CD4-positive, alpha-beta T cell treated with Interleukin-10 for 1 hour (primary cell): ENCODE measurements at places on chromosomes 5 and 9.

- DNase-seq, result no peak
Observed at GRCh38 chr5:20224966-20225365, 237.0 kb upstream of the CDH18 start.

DNA sequence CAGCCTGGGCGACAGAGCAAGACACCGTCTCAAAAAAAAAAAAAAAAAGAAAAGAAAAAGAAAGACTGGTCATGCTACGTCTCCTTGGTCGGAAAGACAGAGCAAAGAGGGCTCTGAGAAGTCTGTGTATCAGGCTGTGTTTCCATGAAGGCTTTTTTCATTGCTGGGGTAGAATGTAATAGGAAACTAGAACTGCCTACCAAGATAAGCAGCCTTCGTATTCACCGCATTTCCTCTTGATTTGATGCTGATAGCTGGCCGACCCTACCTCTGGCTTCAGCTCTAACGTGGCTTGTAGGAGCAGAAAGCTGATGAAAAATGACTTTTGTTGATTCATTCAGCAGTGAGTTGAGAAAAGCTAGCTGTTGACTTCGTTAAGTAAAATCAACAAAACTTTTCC is 17.4 kb downstream of the SLC1A3 start:
- DNase-seq, result no peak

DNA sequence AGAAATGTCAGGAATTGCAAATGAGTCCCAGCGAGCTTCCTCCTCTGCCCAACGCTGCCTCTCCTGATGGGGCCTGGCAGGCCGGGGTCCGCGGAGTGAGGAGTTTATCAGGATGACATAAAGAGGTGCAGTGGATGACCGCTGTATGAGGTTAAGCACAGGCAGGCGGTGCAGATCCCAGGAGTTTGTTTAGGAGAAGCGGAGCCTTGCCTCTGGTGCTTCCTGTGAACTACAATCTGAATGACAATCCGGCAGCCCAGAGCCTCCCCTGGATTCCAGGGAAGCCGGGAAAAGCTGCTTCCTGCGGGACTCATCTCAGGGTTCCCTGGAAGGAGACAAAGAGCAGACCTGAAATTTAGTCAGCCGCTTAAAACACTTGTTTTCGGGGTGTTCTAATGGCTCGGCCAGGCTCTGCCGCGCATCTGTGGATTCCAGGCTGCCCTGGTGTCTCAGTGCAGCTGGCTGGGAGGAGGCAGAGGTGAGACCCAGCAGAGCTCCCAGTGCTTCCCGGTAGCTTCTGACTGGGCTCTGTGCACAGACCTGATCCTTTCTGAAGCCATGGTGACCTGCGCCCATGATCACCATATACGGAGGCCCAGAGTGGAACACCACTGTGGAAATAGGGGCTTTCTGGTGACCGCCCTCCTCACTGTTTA is 69.8 kb upstream of the IRX4 start:
- DNase-seq, result no peak

DNA sequence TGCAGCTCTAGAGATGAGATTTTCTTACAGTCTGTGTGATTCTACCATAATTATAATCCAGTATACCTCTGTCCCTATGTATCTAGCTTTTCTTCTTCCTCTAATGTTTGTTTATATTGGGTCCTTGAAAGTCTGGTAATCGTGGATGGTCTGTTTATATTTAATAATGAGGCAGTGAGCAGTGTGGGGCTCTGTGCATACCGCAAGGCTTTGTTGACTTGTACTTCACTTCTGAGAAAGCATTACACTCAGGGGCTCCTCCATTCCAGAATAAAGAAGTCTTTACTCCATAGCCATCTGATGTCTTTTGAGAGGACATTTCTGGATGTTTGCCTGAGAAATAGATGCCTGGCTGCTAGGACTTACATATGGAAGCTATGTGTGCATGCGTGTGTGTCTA is 4.5 kb upstream of the MPDZ start:
- no peak for DNase-seq

DNA sequence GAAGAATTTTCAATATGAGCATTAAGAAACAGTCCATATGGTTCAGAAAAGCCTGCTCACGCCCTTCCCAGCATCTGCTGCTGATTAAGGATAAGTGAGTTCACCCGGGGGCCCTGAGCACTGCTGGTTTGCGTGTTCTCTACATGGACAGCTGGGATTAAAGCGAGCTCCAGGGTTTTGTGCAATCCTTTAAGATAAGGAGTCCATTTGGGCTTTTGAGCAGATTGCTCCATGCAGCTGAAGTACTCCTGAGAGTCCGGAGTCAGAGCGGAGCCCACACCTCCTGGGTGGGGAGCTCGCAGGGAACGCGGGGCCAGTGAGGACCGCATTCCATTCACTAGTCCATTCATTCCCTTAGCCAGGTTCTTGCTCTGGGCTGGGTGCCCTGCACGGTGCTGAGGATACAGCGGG is 149.3 kb upstream of the COL5A1 start:
- no peak for DNase-seq

- DNase-seq, result no peak
Observed at GRCh38 chr5:158780656-158781237, 319.0 kb downstream of the EBF1 start.

DNA sequence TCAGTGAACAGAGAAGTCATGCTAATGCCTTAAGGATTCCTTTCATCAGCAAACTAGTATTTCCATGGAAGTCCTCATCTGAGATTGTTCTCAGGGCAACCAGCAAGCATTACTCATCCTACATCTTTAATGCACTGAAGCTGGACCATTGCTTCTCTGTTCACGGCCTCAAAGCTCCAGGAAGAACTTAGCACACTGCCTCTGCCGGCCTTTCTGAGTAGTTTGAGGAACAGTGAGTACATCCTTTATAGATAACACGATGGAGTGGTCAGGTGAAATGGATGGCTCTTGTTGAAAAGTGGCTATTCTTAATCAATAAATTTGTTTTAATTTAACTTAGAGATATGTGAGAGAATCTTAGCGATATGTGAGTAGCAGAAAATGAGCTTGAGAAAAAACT is 35.8 kb downstream of the MEGF10 start:
- no peak for DNase-seq

DNA sequence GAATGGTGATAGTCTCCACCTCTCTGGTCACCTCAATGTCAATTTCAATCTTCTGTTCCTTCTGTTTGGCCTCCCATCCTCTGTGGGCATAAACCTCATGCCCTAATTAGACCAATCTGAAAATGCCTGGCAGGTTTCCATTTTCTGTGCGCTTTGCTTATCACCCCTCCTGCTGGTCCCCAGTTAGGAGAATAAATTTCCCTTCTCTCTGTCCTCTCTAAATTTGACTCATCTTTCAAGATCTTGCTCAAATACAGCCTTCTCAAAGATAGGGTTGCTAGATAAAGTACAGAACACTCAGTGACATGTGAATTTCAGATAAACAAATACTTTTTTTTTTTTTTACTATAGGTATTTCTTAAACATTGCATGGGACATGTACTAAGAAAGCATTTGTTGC is 69.4 kb upstream of the CD180 start:
- no peak for DNase-seq

DNA sequence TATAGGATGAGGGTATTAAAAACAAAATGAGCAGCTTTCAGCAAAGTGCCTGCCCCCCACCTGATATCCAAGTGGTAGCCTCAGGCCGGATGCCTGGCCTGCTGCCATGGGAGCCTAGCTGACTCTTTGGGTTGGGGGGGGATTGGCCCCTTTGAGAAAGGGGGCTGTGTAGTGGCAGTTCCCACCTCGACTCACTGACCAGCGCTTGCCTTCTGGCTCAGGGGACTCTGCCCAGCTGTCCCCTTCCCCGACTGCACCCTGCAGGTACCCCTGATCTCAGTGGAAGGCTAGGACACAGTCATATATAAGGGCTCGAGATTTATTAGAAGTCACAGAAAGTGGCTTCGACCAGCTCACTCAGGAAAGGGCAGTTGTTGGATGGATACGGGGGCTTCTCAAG is 1.5 kb upstream of the NEUROG1 start:
- DNase-seq, result no peak

- DNase-seq, result no peak
Observed at GRCh38 chr9:31612336-31613030, 772.0 kb upstream of the ACO1 start.

DNA sequence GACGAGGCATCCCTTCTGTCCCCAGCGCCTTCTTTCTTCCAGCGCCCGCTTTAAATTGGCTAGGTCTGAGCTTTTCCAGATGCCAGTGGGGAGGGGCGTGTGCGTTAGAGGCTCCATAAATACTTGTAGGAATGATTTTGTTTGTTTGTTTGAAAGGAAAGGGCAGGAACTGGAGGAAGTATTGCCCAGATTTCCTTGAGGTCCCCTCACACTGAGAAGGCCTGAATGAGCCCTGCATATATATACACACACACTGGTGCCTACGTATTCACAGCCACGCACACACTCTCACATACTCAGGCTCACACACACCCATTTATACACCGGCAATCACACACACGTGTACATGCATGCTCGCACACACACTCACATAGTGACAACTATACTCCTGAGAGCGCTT is 1.0 kb upstream of the SLIT3 start:
- no peak for DNase-seq

DNA sequence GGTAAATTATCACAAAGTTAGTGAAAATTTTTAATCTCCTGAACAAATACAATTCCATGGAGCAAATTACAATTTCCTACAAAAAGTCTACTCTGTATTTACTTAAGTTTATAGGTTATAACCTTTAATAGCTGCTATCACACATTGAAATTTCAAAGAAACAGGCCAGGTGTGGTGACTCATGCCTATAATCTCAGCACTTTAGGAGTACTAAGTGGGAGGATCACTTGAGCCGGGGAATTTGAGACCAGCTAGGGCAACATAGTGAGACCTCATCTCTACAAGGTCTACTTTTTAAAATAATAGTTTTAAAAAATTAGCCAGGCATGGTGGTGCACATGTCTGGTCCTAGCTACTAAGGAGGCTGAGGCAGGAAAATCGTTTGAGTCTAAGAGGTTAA is 50.3 kb downstream of the HINT1 start:
- no peak for DNase-seq

- no peak for DNase-seq
Observed at GRCh38 chr9:8408575-8409190, 609.1 kb upstream of the DMAC1 start.

DNA sequence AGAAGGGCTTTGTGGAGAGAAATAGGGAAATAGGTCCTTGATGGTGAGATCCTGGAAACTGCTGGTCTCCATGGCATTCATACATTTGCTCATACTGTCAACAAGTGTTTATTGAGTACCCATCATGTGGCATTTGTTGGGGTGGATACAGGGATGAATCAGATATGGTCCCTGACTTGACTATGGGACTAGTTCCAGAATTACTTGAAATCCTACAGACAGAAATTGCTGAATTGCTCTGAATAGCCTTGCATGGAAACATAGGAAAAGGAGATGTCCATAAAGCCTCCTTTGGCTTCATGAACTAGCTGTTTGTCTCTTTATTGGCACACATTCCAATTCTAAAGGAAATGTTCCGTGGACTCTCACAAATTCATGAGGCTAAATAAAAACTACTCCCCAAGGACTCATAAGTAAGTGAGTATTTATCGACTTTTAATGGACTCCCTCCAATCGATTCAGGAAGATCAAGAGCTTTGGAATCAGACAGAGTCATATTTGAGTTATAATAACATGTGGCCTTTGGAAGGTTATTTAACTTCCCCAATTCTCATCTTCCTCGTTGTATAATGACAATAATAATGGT is 122.4 kb upstream of the C6 start:
- DNase-seq, result no peak

- no peak for DNase-seq
Observed at GRCh38 chr5:135228222-135228621, 170.8 kb downstream of the MACROH2A1 start.

DNA sequence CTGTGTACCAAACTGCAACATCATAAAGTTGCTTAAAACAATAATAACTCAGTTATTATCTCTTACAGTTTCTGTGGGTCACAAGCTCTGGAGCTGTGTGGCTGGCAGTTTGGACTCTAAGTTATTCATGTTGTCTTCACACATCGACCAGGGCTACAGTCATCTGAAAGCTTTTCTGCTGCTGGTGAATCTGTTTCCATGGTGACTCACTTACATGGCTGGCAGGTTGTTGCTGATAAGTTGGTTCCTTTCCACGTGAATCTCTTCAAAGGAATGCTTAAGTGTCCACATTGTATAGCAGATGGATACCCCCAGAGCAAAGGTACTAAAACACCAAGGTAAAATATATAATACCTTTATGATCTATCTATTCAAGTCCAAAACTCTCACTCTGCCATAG is 44.8 kb upstream of the CYLC2 start:
- DNase-seq, result no peak

DNA sequence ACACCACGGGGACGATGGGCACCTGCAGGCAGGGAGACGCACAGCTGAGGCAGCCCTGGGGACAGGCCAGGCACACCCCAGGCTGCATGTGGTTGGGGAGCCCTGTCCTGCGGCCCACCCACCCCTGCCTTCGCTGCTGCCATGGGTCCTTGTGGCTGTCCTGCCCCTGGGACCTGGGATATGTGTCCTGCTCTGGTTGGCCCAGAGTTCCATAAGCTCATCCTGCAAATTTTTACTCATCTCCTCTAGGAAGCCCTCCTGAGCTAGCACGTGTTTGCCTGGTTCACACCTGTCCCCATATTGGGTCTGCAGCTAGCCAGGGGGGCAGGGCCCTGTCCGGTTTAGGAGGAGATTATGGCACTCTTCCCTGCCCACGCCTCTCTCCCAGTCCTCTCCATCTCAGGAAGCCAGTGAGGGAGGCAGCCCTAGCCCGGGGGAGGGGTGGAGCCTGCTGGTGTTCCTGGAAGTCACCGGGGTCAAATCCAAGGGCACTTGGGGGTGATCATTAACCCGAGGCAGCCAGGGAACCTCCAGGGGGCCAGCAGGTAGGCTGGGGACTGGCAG is 12.2 kb downstream of the EGFL7 start:
- DNase-seq, result no peak

DNA sequence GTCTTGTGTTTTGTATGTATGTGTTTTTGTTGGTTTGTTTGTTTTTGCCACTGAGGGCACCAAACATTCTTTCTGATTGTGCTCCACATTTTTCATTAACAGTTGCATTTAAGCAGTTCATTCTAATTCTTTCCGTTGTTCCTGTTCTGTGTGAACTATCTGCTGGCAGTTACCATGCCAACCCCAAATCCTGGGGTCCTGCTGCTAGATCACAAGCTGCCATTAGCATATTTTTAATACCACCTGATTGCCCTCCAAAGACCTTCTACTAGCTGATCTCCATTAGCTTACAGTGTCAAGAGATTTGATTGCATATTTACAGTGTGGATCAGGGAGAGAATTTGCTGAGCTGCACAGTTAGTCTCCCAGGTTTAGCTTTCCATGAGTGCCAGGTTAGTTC is 40.6 kb upstream of the STARD4 start:
- no peak for DNase-seq

- DNase-seq, result peak; percentile 19
Observed at GRCh38 chr5:123371575-123372179, 51.5 kb downstream of the CEP120 start.

GRCh38 chr9:6936103-6936502 is 178.3 kb downstream of the KDM4C start:
- DNase-seq, result no peak

- peak; percentile 48 for DNase-seq
Observed at GRCh38 chr5:37111426-37112382, 137.5 kb downstream of the CPLANE1 start.

DNA sequence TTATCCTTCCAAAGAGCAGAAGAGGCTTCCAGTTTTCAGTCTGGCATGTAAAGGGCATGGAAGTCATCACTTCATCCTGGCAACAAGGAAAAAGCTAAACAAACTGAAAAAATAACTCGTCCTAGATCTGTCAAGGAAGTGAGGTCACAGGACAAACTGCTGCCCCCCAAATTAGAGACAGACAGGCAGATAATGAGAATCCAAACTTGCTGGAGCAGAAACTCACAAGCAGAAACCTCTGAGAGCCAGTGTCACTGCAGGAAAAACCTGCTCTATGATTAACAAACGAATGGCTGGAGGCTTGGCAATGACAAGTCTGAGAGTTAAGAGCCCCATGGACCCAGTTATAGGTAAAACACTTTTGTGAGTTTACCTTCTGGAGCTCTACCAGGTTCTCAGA is 18.9 kb upstream of the MLANA start:
- DNase-seq, result no peak
